ENCODE measurements at places on chromosomes 4 and X. TPM values are rescaled to one million over a fixed set of nuclear protein-coding genes. Genes with fewer than 3 reads are reported as not detected.
A peak's percentile ranks its signal among the peaks of the same experiment; 100 is the strongest.

GRCh38 chr4:158236304-158237030 is 26.2 kb downstream of the TMEM144 start:
- DNase-seq: no peak

- peak; percentile 9 for DNase-seq
Measured at GRCh38 chr4:6633091-6633906, 7.2 kb upstream of the MRFAP1 start.

GRCh38 chrX:120801426-120801825 is 74.2 kb downstream of the CT47B1 start:
- DNase-seq: no peak

The USP51 gene
- total RNA-seq: 8.1 TPM

GRCh38 chrX:87338510-87338909 is 179.1 kb upstream of the KLHL4 start:
- no peak for DNase-seq

The MND1 gene
- 0.28 TPM for total RNA-seq

DNA sequence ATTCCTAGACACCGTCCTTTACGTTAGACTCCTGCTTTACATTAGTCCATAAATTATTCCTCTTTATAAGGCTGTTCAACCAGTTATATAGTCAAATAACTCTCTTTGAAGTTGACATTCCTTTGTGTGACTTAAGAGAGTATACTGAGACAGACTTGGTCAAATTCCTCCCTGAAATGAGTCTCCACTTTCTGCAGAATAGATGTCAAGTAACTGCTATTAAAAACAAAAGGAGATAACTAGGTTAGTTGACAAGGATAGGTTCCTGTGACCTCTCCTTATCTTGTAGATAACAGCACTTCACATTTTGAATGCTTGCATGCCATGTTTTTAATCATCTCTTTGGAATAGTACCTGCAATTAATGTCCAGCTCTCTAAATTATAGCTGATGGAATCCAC is 5.7 kb downstream of the GUCY1A1 start:
- no peak for DNase-seq
